ENCODE measurements at places on chromosomes 3 and 15.

DNA sequence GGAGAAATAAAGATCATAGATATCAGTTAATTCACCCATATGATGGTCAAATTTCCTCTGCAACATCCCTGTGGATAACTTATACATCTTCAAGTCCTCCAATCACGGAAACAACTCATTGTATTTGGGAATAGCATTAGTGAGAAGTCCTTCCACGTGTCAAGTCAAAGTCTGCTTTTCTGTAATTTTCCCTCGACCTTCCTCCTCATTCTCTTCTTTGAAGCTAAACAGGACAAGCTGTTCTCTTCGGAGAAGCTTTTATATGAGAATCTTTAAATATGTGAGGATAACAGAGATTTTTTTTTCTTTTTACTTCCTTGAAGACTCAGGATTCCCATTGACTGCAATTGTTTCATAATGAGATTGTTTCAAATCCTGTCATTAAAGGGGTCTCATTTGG lies 230.4 kb downstream of the ZPLD1 start:
- DNase-seq, result no peak

GRCh38 chr15:88690331-88690730 lies 51.5 kb downstream of the ISG20 start:
- DNase-seq, result no peak

GRCh38 chr15:77025083-77025901 lies 30.4 kb downstream of the PSTPIP1 start:
- DNase-seq, result no peak

- DNase-seq, result no peak
These were observed 252.5 kb downstream of the CDIN1 start for GRCh38 chr15:36831904-36832287.

DNA sequence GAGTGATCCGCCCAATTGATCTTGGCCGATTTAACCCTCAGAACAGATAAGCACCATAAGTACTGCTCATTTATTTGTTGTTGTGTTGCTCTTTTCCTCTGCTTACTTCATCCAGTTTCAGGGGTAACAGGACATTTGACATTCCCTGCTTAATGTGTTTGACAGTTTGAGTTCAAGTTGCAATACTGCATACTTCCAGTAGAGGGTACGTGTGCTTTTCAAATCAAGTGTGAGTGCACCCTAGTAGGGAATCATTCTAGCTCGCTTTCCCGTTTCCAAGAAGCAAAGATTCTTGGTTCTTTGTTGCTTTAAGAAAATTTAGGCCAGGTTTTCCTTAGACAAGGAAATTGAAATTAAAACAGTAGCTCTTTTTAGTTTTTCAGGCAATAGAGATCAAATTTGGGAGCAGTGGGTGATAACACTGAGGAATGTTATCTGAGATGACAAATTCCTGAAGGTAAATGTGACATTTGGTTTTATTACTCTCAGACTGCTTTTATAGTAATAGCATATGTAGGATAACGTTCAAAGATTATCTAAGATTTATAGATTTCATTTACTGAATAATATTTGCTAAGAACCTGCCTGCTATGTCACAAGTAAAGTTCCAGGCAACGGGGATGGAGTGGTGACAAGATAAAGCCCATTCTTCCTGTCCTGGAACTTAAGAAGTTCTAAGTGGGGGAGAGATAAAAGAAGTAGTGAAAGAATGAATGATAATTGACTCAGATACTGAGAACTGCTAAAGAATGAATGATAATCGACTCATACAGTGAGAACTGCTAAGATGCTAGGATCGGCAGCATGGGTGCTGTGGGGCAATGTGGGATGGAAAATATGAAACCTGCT lies 73.3 kb downstream of the SYNPR start:
- no peak for DNase-seq

GRCh38 chr3:15159501-15160136 lies 46.4 kb upstream of the CAPN7 start:
- DNase-seq, result no peak

GRCh38 chr3:180402471-180403073 lies 199.4 kb upstream of the TTC14 start:
- no peak for DNase-seq
